Inflammatory macrophage (primary cell): ENCODE measurements at places on chromosomes 12 and 14.

- DNase-seq: no peak
Observed at GRCh38 chr12:65754744-65755595, 69.3 kb upstream of the HMGA2 start.

DNA sequence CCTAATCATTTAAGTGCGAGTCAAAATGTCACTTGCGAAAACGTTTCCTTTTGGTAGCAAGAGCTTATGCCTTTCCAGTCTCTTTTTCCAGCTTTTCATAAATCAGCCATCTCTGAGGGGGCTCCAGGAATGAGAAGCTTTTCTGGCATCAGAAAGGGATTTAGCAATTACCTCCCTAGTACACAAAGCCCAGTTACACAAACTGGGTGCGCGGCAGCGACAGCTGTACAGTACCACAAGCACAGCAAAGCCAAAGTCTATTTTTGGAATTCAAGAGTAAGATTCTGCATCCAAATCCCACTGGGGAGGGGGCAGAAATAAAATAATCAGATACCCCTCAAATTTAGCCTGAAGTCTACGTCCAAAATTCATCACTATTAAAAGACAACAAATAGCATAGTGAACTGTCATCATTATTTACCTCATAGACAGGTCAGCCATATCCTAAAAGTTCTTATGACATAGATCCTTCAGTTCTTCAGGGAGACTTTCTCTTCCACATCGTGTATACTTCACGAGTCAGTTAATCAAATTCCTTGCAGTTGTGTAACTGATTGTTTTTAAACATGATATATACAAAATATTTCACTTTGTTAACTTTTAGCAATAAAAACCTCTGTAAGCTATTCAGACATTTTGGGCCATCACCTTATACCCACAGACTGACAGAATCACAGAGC lies 150.8 kb downstream of the TTC7B start:
- DNase-seq: no peak

GRCh38 chr12:3293446-3294161 lies 197.4 kb upstream of the PRMT8 start:
- no peak for DNase-seq

DNA sequence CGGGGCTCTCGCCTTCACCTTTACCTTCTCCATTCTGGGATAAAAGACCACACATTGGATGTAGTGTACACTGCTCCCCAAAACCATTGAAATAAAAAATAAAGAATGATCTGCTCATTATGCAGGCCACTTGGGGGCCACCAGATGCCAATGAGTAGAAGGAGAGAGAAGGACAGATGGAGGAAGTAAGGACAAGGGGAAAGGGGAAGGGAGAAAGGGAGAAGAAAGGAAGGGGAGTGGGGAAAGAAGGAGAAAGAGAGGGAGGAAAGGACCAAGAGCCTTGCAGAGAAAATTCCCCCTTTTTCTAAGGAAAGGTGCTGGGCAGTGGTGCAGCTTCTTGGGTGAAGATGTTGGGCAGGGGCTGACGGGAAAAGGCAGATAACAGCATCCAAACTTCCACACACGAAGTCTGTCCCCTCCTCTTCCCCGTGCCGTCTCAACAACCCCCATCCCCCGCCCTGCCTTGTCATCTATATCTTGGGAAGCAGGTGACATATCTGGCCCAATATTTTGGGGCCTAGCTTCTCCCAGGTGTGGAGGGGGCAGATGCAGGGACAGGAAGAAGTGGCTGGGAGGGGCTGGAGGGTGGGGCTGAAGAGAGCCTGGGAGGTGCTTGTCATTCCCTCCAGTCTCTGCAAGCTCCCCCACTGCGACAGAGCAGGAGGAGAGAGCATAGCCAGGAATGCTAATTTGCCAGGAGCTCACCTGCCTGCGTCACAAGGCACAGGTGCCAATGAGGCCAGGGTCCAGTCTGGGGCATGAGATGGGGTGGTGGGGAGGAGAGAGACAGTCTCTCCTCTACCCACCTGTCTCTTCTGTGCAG lies 107.5 kb downstream of the SINHCAF start:
- no peak for DNase-seq

DNA sequence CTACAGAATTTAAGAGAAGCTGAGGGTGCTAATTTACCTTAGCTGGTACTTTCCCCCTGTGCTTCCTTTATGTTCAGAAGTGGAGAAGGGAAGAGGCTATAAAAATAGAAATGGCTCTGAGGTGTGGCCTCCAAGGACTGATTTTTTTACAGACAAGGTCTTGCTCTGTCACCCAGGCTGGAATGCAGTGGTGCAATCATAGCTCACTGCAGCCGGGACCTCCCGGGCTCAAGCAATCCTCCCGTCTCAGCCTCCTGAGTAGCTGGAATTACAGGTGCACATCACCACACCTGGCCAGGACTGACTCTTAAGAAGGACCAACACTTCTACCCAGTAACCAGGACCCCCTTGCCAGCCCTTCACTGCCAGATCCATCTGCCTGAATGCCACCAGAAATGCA lies 23.9 kb upstream of the NAP1L1 start:
- no peak for DNase-seq

DNA sequence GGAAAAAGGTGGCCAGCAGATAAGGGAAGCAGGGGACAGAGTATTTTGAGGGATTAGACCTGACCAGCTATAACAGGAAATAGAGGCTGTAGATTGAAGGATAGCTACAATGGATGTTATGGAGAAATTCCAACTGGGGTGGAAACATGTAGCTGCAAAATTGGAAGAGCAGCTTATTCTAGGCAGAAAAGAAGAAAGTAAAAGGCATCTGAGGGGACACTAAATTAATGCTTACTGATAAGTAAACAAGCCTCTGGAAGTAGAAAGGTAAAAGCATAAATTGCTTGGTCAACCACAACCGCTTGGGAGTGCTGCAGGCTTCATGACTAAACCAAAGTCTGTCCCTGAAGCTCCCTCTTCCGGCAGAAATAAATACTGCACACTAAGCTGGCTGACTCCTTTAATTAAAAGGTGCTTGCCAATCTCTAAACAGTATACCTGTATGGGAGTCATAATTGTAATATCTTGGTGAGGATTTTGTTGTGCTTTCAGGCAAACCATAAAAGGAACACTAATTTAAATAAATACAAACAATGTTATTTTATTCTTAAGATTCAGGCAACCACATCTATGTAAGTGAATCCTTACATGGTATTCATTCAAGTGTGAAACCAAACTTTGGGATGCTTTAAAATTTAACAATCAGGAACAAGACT lies 7.7 kb downstream of the UBC start:
- DNase-seq: peak; percentile 95

DNA sequence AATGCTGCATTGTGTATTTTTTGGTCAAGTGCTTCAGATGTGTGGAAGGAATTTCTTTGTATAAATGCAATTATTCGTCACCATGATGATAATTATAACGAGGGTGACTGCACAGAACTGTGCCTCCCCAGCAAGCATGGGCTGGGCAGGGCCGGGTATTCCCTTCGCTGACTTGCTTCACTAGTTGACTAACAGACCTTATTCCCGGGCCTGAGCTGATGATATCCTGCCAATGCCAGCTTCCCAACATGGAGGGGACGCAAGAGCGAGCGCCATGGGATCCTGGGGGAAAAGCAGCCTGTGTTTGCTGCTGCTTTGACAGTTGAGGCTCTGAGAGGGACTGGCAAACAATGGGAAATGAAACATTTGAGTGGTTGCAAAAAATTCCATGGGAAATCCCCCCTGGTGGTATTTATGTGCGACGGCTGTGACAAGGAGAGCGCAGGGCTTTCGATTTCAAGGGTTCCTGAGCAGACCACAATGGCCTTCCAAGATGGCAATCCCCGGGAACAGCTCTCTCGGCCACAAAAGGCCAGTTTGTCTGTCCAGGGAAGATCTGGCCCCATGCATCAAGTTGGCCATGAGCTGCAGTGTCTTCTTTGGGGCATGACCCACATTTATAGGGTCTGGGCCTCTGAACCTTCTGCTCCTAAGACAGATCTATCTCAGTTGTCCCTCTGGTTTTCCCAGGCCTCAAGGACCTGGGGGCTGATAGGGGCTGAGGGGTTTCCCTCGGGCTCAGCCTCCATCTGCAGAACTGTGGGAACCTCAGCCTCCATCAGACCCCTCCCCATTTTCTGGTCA lies 21.9 kb upstream of the MAP1LC3B2 start:
- no peak for DNase-seq

- peak; percentile 70 for DNase-seq
Observed at GRCh38 chr14:31051511-31051910, 25.3 kb upstream of the STRN3 start.

DNA sequence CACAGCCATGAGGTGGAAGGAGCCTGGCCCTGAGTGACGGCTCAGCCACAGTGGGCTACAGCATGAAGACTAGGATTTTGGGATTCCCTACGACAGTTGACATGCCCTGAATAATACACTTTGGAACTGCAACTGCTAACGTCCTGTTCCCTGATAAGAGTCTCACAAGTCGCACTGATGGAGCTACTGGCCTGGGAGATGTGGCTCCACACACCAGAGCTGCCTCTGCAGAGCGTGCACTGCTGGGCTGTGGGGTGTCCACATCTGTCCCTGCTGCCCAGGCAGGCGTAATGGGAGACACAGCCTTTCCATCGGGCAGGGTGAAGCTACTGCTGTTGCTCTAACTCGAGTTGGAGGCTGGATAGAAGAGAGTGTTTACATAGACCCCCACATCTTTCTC lies 42.7 kb upstream of the RASSF3 start:
- DNase-seq: no peak

GRCh38 chr12:109656743-109657142 lies 56.9 kb upstream of the FAM222A start:
- no peak for DNase-seq

DNA sequence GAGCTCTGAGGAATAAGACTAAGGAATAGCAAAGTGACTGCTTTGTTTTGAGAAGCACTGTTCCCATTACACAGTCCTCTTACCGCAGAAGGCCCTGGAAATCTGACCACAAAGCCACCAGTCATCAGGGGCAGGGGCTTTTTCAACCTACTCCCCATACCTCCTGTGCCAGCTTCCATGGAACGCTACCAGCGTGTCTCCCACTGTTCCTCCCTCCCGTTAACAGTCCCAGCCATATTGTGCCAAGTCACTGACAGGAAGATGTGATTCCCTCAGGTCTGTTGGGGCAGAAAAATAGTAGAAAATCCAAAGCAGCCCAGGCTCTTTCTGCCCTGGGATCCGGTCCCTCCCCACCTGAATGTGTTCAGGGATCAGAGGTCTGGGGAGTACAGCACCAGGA lies 46.6 kb upstream of the VPS33A start:
- no peak for DNase-seq

DNA sequence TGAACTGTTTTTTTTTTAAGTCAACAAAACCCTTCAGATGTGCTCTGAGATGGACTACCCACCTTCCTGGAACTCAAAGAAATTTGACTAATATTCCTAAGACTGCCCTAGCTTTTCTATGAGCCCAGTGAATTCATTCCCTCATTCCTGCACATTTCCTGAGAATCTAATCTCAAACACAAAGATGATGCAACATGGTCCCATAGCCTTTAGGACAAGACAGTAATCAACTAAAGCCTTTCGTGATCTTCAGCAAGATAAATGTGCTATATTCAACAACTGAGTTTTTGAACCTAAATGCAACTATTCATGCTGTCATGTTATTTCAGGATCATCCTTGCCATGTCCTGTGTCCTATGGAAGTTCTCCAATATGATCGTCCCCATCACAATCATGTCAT lies 5.0 kb downstream of the SETD3 start:
- no peak for DNase-seq

DNA sequence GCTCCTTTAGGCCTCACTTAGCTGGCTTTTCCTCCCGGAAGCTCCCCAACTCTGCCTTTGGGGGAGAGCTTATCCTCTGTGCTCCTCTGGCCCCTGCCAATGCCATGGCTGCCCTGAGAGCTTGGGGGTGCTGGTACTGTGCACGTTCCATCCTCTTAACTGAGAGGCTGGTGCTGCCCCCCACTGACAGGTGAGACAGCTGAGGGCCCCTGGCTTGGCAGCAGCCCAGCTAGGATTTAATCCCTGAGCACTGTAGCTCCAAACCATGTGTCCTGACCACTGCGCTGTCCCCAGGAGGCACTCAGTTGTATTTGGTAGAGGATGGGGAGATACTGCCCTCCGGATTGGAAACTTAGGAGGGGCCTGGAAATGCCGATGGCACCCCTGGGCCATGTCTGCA lies 46.1 kb downstream of the UBE3B start:
- DNase-seq: no peak

GRCh38 chr12:56877195-56878009 lies 56.8 kb downstream of the SDR9C7 start:
- DNase-seq: peak; percentile 56

DNA sequence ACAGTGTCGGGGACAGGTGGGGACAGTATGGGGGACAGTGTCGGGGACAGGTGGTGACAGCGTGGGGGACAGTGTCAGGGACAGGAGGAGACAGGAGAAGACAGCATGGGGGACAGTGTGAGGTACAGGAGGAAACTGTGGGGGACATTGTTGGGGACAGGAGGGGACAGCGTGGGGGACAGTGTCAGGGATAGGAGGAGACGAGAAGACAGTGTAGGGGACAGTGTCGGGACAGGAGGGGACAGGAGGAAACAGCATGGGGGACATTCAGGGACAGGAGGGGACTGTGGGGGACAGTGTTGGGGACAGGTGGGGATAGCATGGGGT lies 139.5 kb downstream of the TMEM121 start:
- no peak for DNase-seq

- no peak for DNase-seq
Observed at GRCh38 chr14:31963587-31963986, 113.5 kb upstream of the ARHGAP5 start.

DNA sequence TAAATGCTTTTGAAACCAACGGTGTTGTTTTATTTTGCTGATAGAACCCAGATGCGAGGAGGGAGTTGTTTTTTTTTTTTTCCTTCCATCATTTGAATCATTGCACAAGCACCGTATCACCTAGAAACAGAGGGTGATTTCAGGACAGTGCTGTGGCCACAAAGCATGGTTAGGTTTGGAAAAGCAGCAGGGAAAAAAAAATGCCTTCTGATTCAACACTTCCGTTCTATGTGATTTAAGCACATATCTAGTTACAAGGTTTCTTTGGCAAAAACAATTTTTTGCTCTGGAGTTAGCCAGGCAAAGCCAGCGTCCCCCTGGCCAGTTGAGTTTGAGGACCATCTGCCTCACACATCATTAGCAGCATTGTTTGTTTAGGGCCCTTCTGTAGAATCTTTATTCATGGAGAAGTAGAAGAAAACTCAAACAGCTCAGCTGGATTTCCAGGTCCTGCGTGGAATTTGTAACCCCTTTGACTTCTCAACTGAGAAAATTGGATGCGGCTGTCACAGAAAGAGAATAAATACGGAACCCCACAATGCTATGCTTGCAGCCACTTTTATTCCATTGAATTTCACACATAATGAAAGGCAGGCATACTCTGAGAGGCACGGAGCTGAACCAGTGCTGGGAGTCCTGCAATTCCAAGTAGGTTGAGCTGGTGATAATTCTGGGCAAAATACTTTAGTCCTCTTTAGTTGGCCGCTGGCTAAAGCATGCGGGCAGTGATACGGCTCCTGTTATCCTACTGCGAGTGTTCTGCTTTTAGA lies 17.0 kb upstream of the WNT5B start:
- DNase-seq: no peak

- DNase-seq: no peak
Observed at GRCh38 chr14:104140213-104140462, 1.8 kb downstream of the KIF26A start.

DNA sequence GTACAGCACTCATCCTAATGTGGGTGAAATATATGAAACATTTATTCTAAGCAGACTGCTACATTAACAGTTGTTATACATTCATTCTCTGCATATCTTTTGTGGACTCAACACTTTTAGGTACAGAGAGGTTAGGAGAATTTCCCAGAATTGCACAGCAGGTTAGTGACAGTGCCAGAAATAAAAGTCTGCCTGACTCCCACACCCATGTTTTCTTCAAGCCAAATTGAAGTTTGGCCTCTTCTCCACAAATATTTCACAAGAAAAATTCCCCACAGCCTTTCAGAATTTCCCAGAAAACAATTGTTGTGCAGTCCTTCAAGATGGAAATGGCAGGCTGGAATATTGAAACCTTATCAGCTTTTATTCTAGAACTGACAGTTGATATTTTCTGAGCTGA lies 464.8 kb downstream of the RAD51B start:
- no peak for DNase-seq
